ENCODE measurements at places on chromosomes 1 and 21. TPM values are rescaled to one million over a fixed set of nuclear protein-coding genes. Genes with fewer than 3 reads are reported as not detected.

- H3K27ac ChIP-seq: no peak overlapping the region
- H3K27me3 ChIP-seq: peaks cover 25% of the 10 kb centered on the region
- no peak for DNase-seq
- no peak overlapping the region for H3K4me3 ChIP-seq
- no peaks in the 10 kb centered on the region for H3K36me3 ChIP-seq
These were observed 94.7 kb downstream of the CHD1L start for GRCh38 chr1:147337040-147337630.

GRCh38 chr1:52263153-52263910 is 102.7 kb downstream of the CC2D1B start:
- DNase-seq: peak; percentile 13
- peak overlapping the region; percentile 43 for H3K27ac ChIP-seq
- no peaks in the 10 kb centered on the region for H3K27me3 ChIP-seq
- peaks cover 5% of the 10 kb centered on the region for H3K36me3 ChIP-seq

HMGB4 gene
- not detected for total RNA-seq

- no peak overlapping the region for H3K27ac ChIP-seq
- H3K4me3 ChIP-seq: no peak overlapping the region
- H3K4me1 ChIP-seq: peaks cover 28% of the 10 kb centered on the region
- no peak for DNase-seq
- no peaks in the 10 kb centered on the region for H3K36me3 ChIP-seq
- no peaks in the 10 kb centered on the region for H3K27me3 ChIP-seq
These were observed 5.6 kb downstream of the LYPLAL1 start for GRCh38 chr1:219179293-219179692.

- no peaks in the 10 kb centered on the region for H3K4me1 ChIP-seq
- no peak for DNase-seq
- no peaks in the 10 kb centered on the region for H3K27me3 ChIP-seq
- H3K36me3 ChIP-seq: no peaks in the 10 kb centered on the region
These were observed 112.9 kb downstream of the ZBTB18 start for GRCh38 chr1:244163861-244164510.

DNA sequence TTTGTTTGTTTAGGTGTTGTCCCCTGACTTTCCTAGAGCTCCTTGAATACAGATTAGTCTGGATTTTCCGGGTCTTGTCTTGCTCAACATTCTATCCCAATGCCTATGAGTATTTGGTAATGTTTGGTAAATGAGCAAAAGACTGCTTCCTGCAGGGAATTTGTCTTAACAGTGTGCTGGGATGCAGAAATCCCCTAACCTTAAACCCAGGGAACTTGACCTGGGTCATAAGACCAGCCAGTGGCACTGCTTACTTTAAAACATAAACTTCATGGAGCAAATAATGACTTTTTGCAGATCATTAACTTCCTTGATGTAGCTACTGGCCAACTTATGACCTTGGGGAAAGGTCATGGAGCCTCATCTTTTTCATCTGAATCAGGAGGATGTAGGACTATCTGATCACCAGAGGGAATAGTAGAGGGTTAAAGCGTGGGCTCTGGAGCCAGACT is 27.2 kb downstream of the TCEANC2 start:
- H3K4me3 ChIP-seq: no peak overlapping the region
- H3K27ac ChIP-seq: no peak overlapping the region
- no peaks in the 10 kb centered on the region for H3K36me3 ChIP-seq
- no peak for DNase-seq

ASTN1 gene
- total RNA-seq: 1.00 TPM

GRCh38 chr1:85983316-85983715 is 173.3 kb downstream of the COL24A1 start:
- no peak overlapping the region for H3K4me3 ChIP-seq
- H3K36me3 ChIP-seq: no peaks in the 10 kb centered on the region
- no peak for DNase-seq
- no peaks in the 10 kb centered on the region for H3K27me3 ChIP-seq
- no peak overlapping the region for H3K27ac ChIP-seq

- H3K4me3 ChIP-seq: no peak overlapping the region
- H3K4me1 ChIP-seq: no peaks in the 10 kb centered on the region
- H3K27me3 ChIP-seq: no peaks in the 10 kb centered on the region
- no peak for DNase-seq
These were observed 7.7 kb downstream of the IFI6 start for GRCh38 chr1:27664291-27664690.

AUNIP gene
- total RNA-seq: 0.41 TPM

DNA sequence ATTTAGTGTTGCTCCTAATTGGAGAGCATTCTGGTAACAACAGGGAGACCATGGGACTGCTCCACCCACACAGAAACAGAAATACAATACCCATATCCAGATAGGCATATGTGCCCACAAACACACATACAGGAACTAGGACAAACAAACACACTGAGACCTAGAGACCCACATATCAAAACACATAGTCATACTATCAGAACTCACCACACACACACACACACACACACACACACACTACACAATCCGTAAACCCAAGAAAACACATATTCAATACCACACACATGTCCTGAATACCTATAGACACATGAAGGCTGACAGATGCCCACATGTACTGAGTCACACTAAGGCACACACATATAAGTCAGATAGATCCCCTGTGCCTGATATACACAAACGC is 3.5 kb upstream of the NFASC start:
- H3K4me1 ChIP-seq: peaks cover 14% of the 10 kb centered on the region
- H3K27me3 ChIP-seq: no peaks in the 10 kb centered on the region
- DNase-seq: no peak
- H3K36me3 ChIP-seq: no peaks in the 10 kb centered on the region
- H3K27ac ChIP-seq: no peak overlapping the region
- H3K4me3 ChIP-seq: no peak overlapping the region

DNA sequence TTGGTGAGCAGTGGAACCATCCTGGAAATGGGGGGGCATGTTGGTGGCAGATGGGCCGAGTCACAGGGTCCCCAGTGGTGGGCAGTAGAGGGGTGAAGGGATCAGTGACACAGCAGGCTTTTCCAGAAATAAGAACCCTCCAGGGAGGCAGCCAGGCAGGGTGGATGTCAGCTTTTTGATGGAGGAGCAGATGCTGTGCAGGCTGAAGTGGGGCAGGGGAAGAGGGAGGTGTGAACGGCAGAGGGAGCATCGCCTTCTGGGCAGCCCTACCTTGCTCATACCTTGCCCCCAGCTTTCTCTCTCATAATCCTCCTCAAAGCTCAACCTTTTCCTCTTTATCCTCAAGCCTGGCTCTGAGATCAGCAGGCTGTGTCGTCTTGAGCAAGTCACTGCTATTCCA is 131.8 kb upstream of the IPO9 start:
- no peaks in the 10 kb centered on the region for H3K27me3 ChIP-seq
- no peak for DNase-seq
- H3K27ac ChIP-seq: no peak overlapping the region
- peaks cover 7% of the 10 kb centered on the region for H3K4me1 ChIP-seq
- no peaks in the 10 kb centered on the region for H3K36me3 ChIP-seq
- H3K4me3 ChIP-seq: no peak overlapping the region

SLAMF8 gene
- 3.1 TPM for total RNA-seq

- peak; percentile 36 for DNase-seq
- peak overlapping the region; percentile 10 for H3K27ac ChIP-seq
- H3K27me3 ChIP-seq: no peaks in the 10 kb centered on the region
- no peaks in the 10 kb centered on the region for H3K36me3 ChIP-seq
These were observed 43.9 kb downstream of the ABCG1 start for GRCh38 chr21:42262831-42263231.

CTXND2 gene
- not detected for total RNA-seq

- no peaks in the 10 kb centered on the region for H3K27me3 ChIP-seq
- no peak for DNase-seq
- peaks cover 64% of the 10 kb centered on the region for H3K36me3 ChIP-seq
- H3K27ac ChIP-seq: no peak overlapping the region
These were observed 8.7 kb upstream of the HAX1 start for GRCh38 chr1:154263465-154264332.

- no peak overlapping the region for H3K27ac ChIP-seq
- H3K4me1 ChIP-seq: no peaks in the 10 kb centered on the region
- no peak overlapping the region for H3K4me3 ChIP-seq
- H3K36me3 ChIP-seq: no peaks in the 10 kb centered on the region
- DNase-seq: no peak
- no peaks in the 10 kb centered on the region for H3K27me3 ChIP-seq
These were observed 185.6 kb upstream of the CAMK1G start for GRCh38 chr1:209397910-209398309.

GRCh38 chr1:6093611-6094010 is 47.9 kb downstream of the KCNAB2 start:
- H3K27ac ChIP-seq: no peak overlapping the region
- H3K27me3 ChIP-seq: no peaks in the 10 kb centered on the region
- H3K4me3 ChIP-seq: no peak overlapping the region

DNA sequence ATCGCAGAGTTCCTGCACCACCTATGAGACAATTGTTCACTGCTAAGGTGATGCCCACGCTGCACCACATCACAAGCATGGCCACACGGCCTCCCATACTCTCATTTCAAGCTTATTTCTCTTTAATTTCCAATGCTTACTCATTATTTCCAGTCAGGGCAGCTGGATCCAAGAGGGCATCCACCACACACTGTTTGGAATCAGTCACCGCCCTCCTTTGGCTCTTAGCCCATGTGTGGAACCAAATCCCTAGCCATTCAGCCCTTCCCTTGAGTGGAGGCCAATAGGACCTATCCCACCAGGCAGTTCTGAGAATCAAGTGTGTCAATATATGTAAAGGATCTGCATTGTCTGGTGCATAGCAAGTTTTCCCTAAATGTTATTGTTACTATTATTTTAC is 26.3 kb upstream of the PALMD start:
- no peaks in the 10 kb centered on the region for H3K36me3 ChIP-seq
- H3K27me3 ChIP-seq: no peaks in the 10 kb centered on the region
- H3K4me3 ChIP-seq: no peak overlapping the region
- H3K27ac ChIP-seq: no peak overlapping the region

AIRE gene
- not detected for total RNA-seq

DNA sequence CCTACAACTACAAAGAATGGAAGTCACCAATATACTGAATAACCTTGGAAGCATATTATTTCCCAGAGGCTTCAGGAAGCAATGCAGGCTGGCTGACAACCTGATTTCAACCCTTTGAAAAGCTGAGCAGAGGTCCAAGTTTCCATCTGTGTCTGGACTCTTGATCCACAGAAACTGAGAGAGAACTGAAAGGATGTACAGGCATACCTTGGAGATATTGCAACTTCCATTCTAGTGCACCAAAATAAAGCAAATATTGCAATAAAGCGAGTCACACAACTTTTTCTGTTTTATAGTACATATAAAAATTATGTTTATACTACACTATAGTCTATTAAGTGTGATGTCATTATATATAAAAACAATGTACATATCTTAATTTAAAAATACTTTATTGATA is 85.3 kb downstream of the TYW3 start:
- no peak overlapping the region for H3K27ac ChIP-seq
- DNase-seq: no peak
- H3K4me3 ChIP-seq: no peak overlapping the region
- no peaks in the 10 kb centered on the region for H3K27me3 ChIP-seq
- no peaks in the 10 kb centered on the region for H3K36me3 ChIP-seq

- H3K4me3 ChIP-seq: no peak overlapping the region
- H3K27me3 ChIP-seq: no peaks in the 10 kb centered on the region
- H3K36me3 ChIP-seq: no peaks in the 10 kb centered on the region
- no peak overlapping the region for H3K27ac ChIP-seq
These were observed 213.8 kb downstream of the SIPA1L2 start for GRCh38 chr1:232416026-232416568.

GRCh38 chr1:112000048-112000447 is 10.6 kb upstream of the KCND3 start:
- no peak for DNase-seq
- H3K27me3 ChIP-seq: no peaks in the 10 kb centered on the region
- H3K36me3 ChIP-seq: no peaks in the 10 kb centered on the region
- no peaks in the 10 kb centered on the region for H3K4me1 ChIP-seq
- H3K27ac ChIP-seq: no peak overlapping the region
- no peak overlapping the region for H3K4me3 ChIP-seq

DNA sequence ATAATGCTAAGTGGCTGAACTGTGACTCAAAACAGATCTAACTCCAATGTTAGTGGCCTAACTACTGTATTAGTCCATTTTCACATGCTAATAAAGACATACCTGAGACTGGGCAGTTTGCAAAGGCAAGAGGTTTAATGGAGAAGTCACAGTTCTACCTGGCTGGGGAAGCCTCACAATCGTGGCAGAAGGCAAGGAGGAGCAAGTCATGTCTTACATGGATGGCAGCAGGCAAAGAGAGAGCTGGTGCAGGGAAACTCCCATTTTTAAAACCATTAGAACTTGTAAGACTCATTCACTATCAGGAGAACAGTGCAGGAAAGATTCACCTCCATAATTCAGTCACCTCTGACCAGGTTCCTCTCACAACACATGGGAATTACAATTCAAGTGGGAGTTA is 79.7 kb upstream of the CACYBP start:
- no peaks in the 10 kb centered on the region for H3K36me3 ChIP-seq
- H3K27me3 ChIP-seq: no peaks in the 10 kb centered on the region
- peaks cover 6% of the 10 kb centered on the region for H3K4me1 ChIP-seq
- H3K27ac ChIP-seq: no peak overlapping the region

KRTAP7-1 gene
- not detected for total RNA-seq

DNA sequence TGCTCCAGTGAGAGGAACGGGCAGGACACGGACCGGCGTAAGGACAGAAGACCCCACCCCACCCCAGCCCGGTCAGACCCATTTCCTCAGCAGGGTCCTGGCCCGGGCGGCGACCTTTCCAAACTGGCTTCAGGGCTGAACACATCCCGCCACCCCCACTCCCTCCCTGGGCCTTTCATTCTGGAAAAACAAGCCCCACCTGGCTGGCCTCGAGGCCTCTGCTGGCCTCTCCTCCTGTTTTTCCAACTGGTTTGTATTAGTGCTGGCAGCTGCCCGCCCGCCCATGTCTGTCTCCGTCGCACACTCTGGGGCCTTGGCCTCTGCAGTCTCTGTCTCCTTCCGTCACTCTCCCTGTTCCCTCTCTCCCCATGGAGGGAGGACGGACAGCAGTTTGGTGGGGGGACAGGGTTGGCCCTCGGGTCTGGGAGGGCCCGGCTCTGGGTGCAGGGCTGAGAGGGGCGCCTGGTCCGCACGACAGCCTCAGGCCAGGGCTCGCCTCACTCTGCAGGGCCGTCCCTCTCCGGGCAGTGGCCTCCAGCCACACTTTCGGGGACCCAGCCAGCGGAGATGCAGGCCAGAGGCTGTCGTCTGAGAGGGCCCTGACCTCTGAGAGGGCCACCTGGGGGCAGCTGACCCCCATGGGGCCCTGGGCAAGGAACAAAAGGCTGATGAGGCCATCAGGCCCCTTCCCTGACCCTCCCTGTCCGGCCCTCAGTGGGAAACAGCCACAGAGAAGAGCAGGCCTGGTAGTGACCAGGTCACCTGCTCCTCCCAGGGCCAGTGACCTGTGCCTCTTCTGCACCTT is 1.5 kb upstream of the MXRA8 start:
- H3K27ac ChIP-seq: peak overlapping the region; percentile 88
- no peak for DNase-seq
- no peaks in the 10 kb centered on the region for H3K36me3 ChIP-seq

DNA sequence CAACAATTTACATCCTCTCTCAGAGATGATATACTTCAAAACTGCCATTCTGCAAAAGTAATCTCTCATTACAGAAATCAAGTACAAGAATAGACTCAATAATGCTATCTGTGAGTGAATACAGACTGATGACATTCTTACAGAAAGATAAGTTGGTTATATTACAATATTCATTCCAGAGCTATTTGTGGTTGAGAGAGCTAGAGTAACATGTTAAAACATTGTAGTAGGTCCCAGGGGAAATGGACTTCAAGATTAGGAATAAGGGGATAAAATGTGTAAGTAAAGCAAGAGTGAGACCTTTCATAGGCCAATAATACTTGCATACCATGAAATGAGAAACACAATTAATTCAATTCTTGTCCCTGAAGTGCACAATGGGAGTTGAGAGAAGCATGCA is 1.5 kb downstream of the F13B start:
- DNase-seq: no peak
- no peaks in the 10 kb centered on the region for H3K4me1 ChIP-seq
- no peaks in the 10 kb centered on the region for H3K36me3 ChIP-seq
- H3K27me3 ChIP-seq: no peaks in the 10 kb centered on the region
- no peak overlapping the region for H3K4me3 ChIP-seq
- H3K27ac ChIP-seq: no peak overlapping the region

GCSAML gene
- 0.14 TPM for total RNA-seq

EPHA10 gene
- 94.3 TPM for total RNA-seq

CDC42BPA gene
- 102 TPM for total RNA-seq
